Activated naive CD8-positive, alpha-beta T cell treated with anti-CD3 and anti-CD28 coated beads for 36 hours (primary cell): ENCODE measurements at places on chromosomes 1 and 21.

GRCh38 chr21:28791595-28792282, 200.9 kb downstream of the LTN1 start:
- DNase-seq: no peak

DNA sequence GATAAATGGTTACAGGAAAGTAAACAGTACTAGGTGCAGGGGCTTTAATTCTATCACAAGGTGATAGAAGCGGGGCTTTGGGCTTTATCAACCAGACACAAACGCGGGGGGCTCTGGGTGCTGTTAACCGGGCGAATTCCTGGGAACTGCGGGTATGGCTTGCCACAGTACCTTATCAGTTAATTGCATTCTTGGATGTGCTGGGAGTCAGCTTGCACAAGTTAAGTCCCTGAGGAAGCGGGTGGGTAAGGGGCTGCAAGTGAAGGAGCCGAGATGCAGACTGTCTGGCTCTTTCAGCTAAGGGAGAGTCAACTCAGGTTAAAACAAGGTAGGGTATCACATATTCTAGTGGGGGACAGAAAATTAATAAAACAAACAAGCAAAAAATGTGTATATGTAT, 661 bp downstream of the GBP4 start:
- no peak for DNase-seq

- no peak for DNase-seq
Observed at GRCh38 chr1:217137210-217137881, 414.1 kb upstream of the ESRRG start.

DNA sequence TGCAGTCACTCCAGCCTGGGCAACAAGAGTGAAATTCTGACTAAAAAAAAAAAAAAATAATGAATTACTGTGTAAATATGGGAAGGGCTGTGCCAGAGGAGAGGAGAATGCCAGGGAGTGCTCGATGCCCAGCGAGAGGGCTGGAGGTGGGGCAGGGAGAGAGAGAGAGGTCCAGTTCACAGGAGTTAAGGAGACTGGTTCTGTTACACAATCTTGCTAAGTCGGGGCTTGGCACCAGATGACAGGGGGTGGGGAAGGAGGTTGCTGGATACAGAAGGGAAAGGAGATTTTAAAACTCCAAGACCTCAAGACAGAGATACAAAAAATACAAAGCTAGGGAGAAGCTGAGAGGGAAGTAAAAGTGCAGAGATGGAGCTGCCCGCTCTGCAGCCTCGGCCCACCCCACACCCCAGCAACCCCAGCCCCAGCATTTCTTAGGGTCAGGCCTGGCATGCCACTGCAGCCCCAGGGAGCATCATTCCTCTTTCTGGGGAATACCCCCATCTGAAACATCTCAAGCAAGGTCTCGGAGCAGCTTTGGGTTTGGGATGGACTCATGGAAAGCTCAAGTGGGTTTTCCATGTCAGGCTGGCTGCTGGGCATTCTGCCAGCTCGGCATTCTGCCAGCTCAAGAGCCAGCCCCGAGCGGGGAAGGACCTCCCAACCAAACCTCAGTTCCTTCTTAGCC, 991 bp downstream of the SELENBP1 start:
- no peak for DNase-seq

- DNase-seq: no peak
Observed at GRCh38 chr21:39707316-39707715, 37.7 kb upstream of the IGSF5 start.

DNA sequence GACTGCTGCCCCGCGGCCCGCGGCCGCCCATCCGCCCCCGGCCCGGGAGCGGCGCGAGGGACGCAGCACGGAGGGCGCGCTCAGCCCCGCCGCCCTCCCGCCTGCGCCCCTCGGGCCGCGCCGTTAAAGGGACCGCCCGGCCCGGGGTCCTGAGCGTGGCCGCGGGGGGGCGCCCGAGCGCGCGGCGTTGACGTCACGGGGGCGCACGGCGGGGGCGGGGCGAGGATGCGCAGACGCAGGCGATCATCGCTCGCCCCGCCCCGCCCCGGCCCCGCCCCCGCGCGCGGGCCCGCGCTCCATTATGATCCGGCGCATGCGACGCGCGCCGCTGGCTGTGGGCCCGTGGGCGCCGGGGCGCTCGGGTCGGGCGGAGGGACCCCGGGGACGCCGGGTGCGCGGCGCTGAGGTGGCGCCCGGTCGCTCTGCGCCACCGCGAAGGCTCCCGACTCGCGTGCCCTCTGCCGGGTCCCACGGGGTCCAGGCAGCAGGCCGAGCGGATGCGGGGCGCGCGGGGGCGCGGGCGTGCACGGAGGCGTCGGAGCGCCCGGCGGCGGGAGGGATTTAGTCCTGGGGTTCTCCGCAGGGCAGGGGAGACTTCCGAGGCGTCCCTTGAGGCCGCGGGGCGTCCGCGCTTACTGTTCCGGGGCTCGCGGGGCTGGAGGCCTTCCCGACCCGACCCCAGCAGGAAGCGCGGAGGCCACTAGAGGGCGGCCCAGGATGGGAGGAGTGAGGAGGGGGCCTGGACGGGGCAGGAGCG, at the start of gene DVL1:
Gene DVL1 (minus strand): TSS at position 163 of the 757 bp plus-strand sequence. CDS start 353 bp downstream, outside the sequence.
- DNase-seq: peak; percentile 78

DNA sequence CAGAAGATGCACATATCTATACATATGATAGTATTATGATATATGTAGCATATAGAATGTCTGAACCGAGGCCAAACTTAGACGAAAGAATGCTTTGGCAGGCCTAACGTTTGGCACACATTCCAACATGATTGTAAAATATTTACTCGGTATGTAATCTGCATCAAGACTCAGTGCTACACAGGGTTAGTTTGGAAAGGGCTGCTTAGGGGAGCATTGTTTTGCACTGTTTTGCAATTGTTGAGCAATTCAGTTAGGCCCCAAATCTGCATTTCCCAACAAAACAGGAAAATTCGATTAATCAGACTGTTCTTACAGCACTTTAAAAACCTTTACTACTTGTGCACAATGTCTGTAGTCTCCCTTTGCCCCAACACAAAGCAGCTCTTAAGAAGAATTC, 216.0 kb upstream of the NEGR1 start:
- no peak for DNase-seq

- DNase-seq: no peak
Observed at GRCh38 chr1:31591425-31592093, 15.2 kb downstream of the TINAGL1 start.
